SK-N-MC (cell line): ENCODE measurements at places on chromosomes 3 and 15.
A peak's percentile ranks its signal among the peaks of the same experiment; 100 is the strongest.

DNA sequence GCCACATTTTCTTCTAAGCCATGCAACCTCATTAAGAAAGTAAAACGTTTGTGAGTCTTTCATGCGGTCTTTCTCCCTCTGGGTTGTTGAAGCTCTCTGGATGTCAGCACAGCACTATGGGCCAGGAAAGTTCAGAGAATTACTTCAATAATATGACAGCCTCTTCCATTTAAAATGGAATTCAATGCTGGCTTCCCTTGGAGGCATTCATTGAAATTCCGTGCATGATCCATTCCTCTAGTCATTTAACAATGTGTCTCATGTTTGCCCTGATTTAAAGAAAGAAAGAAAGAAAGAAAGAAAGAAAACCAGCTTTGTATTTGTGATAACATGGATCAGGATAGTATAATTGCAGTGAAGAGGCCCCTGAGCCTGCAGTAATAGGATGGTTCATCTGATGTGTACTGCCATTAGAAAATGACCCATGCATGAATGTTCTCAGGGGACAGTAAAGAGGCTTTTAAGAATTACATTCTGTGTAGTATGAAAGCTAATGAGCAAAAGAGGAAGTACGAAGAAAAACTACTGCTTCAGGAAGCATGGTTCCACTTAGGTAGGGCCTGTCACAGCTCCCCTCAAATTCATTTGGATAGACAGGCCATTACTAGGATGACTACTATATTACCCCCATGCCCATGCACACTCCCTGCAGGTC is 146.0 kb downstream of the ARPP21 start:
- DNase-seq: no peak

- DNase-seq: no peak
Measured at GRCh38 chr15:28022961-28023360, 76.2 kb downstream of the OCA2 start.

- DNase-seq: no peak
Measured at GRCh38 chr3:179726075-179726699, 73.3 kb downstream of the USP13 start.

DNA sequence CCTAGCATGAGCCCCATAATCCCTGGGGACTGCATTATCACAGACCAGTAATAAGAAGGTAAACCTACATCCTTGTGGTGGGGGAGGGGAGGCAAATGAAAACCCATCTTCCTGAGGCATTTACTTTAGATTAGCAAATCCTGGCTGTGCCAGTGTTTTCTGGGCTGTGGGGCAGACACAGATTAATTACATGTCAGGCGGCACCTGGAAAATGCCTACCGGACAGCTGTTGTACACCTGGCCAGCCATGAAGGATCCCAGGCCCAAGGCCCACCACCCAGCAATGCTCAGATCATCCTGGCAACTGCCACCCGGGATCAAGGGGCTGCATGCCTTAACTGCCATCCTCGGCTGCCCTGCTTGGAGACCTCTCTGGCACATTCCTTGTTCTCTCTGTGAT is 59.1 kb upstream of the RASA2 start:
- DNase-seq: no peak

GRCh38 chr3:8143186-8143585 is 358.4 kb upstream of the LMCD1 start:
- DNase-seq: no peak

GRCh38 chr3:127083778-127084397 is 101.0 kb downstream of the PLXNA1 start:
- no peak for DNase-seq

- DNase-seq: no peak
Measured at GRCh38 chr3:45874677-45875346, 11.5 kb upstream of the CCR9 start.

- no peak for DNase-seq
Measured at GRCh38 chr15:68418611-68419161, 13.3 kb downstream of the ITGA11 start.

DNA sequence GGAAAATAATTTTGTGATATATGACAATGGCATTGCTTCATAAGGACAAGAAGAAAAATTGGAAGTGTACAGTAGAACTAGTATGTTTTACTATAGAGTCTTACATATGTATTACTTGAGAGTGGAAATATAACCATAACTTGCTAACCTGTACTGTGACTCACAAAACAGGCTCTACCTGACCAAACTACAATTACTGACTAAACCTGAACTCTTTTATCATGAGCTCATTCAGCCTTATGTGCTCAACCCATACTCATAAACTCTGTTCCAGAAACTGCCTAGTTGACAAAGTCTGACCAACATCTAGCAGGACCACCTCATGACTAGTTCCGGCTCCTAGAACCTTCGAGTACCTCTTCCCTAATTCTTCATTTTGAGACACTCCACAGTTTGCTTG is 6.3 kb downstream of the CDIN1 start:
- no peak for DNase-seq

- no peak for DNase-seq
Measured at GRCh38 chr15:67167091-67167490, 87.4 kb downstream of the AAGAB start.

DNA sequence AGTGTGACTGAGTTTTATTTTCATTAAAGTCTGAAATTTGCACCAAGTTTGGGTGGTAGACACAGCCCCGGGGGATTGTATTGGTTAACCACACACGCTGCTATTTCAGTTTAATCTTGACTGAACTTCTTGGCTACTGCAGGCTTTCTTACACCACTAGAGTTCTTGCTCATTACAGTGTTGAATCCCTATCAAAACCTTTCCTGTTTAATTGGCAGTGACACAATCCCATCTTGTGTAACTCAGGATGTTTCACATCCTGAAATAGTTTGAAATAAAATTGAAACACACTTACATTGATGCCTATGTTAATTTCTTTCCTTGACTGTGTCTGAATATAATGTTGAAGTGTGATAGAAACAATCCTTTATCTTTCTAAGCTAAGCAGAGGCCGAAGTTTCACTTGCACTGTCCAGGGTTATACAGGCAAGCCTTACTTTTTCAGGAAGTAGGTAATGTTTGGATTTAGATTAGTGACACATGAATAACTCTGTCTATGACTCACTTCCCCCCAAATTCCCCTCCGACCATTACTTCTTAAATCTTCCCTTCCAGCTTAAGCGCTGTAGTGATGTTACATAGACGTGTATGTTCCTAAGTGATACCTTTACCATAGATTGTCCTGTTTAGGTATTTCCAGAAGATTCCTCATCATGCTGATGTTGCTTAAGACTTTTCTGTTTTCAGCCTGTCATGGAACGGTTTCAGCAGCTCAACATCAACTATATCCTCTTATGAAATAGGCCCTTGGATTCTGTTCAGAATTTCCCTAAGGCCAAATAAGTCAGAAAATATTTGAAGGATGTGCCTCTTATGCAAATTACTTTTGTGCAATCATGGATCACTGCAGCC is 16.8 kb downstream of the ATG7 start:
- peak; percentile 57 for DNase-seq

- peak; percentile 76 for DNase-seq
Measured at GRCh38 chr3:138186803-138187295, 252 bp upstream of the ARMC8 start.

DNA sequence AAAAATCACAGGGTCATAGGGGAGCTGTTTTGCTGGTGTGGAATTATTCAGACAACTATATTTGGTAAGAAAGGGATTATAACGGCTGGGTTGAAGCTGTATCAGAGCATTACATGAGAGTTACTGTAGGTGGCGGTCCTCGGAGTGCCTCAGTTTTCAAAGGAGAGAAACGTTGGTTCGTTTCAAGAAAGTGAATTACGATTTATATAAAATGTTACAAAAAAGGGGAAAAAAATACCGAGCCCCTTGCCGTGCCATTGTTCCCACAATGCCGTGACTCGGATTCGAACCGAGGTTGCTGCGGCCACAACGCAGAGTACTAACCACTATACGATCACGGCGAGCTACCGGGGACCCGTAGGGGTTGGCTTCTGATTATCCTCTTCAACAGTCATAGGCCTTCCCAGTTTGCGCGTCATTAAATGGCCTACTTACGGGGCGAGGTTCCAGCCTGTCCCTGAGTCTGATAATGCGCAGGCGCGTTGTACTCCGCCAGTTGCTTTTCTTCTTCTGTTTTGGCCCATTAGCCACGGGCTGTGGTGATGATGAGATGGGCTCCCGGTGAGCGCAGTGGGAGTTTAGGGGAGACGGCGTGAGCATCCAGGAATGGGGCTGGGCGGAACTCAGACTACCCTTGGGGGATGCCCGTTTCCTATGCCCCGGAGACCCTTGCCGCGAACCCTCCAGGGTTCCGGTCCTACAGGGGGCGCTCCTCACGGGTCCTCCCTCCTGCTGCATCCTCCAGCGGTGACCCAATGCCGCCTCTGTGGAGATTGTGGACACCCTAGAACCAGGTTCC is 10.8 kb upstream of the SHF start:
- peak; percentile 96 for DNase-seq

GRCh38 chr3:94961423-94962100 is 898.7 kb downstream of the NSUN3 start:
- no peak for DNase-seq

DNA sequence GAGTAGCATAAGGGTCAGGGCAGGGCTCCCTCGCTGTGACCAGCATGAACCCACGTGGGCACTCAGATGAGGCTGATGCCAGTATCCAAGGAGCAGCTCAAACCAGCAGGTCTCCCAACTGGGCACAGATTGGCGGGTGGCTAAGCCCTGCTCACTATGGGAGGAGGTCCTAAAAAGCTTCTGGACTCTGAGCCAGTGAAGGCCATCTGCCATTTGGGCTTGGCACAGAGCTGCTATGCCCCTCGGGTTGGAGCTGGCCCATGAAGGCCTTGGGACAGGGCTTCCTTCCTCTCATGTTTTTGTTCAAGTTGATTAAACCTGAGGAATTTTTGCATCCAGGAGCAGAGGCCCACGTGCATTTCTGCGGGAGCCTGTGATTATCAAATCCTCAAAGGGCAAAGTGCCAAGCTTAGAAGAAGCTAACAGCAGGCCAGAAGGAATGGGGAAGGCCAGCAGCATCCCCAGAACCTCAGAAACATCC is 4.3 kb upstream of the STRA6 start:
- no peak for DNase-seq

- no peak for DNase-seq
Measured at GRCh38 chr3:14617508-14618023, 34.0 kb upstream of the CCDC174 start.

GRCh38 chr3:192307631-192308030 is 419.7 kb downstream of the FGF12 start:
- DNase-seq: no peak

- no peak for DNase-seq
Measured at GRCh38 chr15:34039790-34040113, 748 bp upstream of the AVEN start.

DNA sequence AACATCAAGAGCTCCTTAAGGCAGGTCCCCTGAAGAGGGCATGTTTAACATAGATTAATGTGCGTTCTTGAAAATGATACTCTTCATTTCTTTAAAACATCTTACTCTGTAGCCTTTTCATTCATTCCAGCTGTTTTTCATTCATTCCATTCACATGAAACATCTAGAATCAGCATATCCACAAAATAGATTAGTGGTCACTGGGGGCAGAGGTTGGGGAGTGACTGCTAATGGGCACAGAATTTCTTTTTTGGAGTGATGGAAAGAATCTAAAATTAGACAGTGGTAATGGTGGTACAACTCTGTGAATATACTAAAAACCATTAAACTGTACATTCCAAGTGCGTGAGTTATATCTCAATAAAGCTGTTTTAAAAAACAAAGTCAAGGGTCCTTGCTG is 15.4 kb upstream of the CXCR6 start:
- DNase-seq: no peak

GRCh38 chr3:101154401-101154800 is 161.2 kb upstream of the ABI3BP start:
- no peak for DNase-seq

- DNase-seq: no peak
Measured at GRCh38 chr3:185813691-185814215, 11.1 kb downstream of the IGF2BP2 start.

DNA sequence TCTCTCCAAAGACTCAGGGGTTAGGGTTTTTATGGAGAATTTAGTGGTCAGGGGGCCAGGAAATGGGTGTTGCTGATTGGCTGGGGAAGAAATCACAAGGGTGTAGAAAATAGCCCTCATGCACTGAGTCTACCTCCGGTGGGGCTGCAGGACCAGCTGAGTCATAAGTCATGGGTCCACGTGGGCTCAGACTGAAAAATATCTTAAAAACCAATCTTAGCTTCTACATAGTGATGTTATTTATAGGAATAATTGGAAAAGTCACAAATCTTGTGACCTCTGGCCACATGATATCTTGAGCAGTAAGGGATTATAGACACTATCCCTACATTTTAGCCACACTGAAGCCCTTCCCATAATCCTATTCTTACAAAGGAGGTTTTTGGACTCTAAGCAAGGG is 224.0 kb downstream of the DPH6 start:
- DNase-seq: no peak

- DNase-seq: no peak
Measured at GRCh38 chr3:33424606-33425452, 15.4 kb downstream of the UBP1 start.

GRCh38 chr3:37861620-37862041 is at the start of gene CTDSPL:
Gene CTDSPL (plus strand): TSS chr3:37861880. CDS start chr3:37862200, 320 bp downstream.
- no peak for DNase-seq

GRCh38 chr3:98450372-98450771 is 12.6 kb upstream of the OR5K1 start:
- DNase-seq: no peak

GRCh38 chr3:60095516-60095915 is 1045.7 kb upstream of the CFAP20DC start:
- no peak for DNase-seq

DNA sequence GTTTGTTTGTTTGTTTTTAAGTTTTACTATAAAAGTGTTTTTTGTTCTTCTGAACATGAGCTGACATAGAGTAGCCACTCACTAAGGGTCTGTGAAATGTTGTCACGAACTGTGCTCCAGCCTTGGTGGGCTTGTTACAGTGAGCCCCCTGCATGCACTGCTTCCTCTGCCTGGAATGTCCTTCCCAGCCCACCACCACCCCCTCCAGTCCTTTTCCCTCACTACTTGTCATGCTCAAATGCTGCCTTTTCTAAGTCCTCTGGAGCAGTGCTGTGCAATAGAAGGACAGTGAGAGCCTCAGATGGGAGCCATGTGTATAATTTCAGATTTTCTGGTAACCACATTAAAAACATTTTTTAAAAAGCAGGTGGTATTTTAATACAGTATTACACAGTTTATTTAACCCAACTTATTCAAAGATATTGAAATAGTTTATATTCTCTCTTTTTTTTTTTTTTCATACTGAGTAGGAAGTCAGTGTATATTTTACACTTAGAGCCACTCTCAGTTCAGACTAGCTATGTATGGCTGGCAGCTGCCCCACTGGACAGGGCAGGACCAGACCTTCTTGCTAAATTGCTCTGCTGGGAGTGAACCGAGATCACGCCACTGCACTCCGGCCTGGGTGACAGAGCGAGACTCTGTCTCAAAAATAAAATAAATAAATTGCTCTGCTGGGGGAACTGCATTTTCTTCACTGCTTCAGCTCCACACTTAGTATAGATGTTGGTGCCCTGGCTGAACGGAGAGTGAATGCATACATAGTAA is 26.9 kb downstream of the MKRN2OS start:
- DNase-seq: no peak
